ENCODE measurements at places on chromosomes 6 and 20. TPM values are rescaled to one million over a fixed set of nuclear protein-coding genes. Genes with fewer than 3 reads are reported as not detected.

- H3K4me1 ChIP-seq = no peaks in the 10 kb centered on the region
- no peaks in the 10 kb centered on the region for H3K27me3 ChIP-seq
- H3K4me3 ChIP-seq = no peak overlapping the region
- DNase-seq = no peak
Observed at GRCh38 chr6:118921084-118921483, 13.9 kb downstream of the MCM9 start.

DNA sequence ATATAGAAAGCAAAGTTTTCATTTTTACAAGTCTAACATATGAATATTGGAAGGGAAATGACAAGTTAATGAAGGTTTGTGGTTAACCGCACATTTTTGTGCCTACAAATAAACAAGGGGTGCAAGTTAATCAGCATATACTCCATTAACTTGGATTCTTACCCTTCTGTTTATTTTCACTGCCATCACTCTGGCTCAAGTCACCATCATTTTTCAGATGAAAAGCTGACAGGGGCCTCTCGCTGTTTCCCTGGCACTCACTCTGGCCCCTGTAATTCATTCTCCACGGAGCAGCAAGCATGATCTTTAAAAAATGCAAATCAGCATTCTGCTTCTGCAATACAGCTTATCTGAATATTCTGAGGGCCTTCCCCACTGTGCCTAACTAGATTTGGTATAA is 29.8 kb downstream of the APCDD1L start:
- no peaks in the 10 kb centered on the region for H3K36me3 ChIP-seq
- H3K4me3 ChIP-seq = no peak overlapping the region
- no peak overlapping the region for H3K27ac ChIP-seq
- H3K27me3 ChIP-seq = no peaks in the 10 kb centered on the region
- H3K4me1 ChIP-seq = no peaks in the 10 kb centered on the region

- H3K4me3 ChIP-seq = no peak overlapping the region
- H3K36me3 ChIP-seq = no peaks in the 10 kb centered on the region
- no peaks in the 10 kb centered on the region for H3K4me1 ChIP-seq
- H3K27ac ChIP-seq = no peak overlapping the region
- DNase-seq = no peak
- H3K27me3 ChIP-seq = no peaks in the 10 kb centered on the region
Observed at GRCh38 chr6:77249560-77249959, 213.7 kb downstream of the HTR1B start.

Gene FBXL4
- 9.6 TPM for polyA plus RNA-seq

DNA sequence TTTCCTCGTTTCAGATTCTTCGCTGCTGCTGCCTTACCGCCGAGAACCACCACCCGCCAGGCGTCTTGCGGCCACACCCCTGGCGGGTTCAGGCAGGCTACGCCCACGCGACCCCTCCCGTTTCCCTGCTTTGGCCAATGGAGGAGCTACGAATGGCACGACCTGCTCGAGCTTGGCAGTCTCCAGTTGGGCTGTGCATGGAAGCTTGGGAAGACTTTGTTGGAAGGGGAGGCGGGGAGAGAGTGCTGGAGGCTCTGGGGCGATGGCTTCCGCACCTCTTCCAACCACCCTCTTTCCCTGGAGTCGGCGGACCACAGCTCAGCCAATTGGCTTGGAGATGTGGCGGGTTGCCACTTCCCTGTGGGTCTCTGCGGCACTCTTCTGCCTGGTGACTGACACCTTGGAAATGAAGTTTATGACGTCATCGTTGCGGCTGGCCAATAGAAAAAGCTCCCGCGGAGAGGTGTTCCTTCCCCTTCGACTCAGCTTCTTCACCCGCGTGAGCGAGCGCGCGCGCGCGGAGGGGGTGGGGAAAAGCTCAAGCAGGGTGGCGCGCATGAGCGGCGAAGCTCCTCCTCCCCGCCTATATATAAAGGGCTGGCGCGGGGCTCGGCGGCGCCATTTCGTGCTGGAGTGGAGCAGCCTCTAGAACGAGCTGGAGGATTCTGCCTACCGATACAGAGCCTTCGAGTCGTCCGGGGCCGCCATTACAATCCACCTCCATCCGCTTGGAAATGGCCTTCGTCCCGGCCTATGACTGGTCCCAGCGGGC is 3.4 kb downstream of the BRD2 start:
- peak overlapping the region; percentile 96 for H3K4me3 ChIP-seq
- no peaks in the 10 kb centered on the region for H3K27me3 ChIP-seq
- peak; percentile 100 for DNase-seq
- H3K36me3 ChIP-seq = peaks cover 29% of the 10 kb centered on the region
- H3K27ac ChIP-seq = peak overlapping the region; percentile 97

GRCh38 chr6:154593122-154593521 is 82.6 kb upstream of the CNKSR3 start:
- H3K27ac ChIP-seq = peak overlapping the region; percentile 31
- no peaks in the 10 kb centered on the region for H3K36me3 ChIP-seq
- no peaks in the 10 kb centered on the region for H3K27me3 ChIP-seq
- DNase-seq = no peak
- H3K4me3 ChIP-seq = no peak overlapping the region
- H3K4me1 ChIP-seq = no peaks in the 10 kb centered on the region

DNA sequence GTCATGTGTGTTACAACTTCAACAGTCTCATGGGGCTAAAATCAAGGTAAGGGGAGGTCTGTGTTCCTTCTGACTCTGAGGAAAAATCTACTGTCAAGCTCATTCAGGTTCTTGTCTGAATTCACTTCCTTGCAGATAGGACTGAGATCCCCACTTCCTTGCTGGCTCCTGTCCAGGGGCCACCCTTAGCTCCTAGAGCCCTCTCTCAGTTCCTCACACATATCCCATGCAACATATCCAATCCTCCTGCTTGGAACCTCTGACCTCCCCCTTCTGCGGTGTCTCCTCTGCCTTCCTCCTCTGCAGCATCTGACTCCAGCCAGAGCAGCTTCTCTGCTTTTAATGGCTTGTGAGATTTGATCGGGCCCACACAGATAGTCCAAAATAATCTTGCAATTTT is 27.1 kb upstream of the MICB start:
- H3K4me1 ChIP-seq = peaks cover 67% of the 10 kb centered on the region
- H3K27ac ChIP-seq = no peak overlapping the region
- no peak for DNase-seq
- H3K27me3 ChIP-seq = no peaks in the 10 kb centered on the region

- no peak overlapping the region for H3K4me3 ChIP-seq
- H3K36me3 ChIP-seq = no peaks in the 10 kb centered on the region
- DNase-seq = no peak
- no peaks in the 10 kb centered on the region for H3K4me1 ChIP-seq
Observed at GRCh38 chr6:110629153-110629552, 152.7 kb upstream of the SLC22A16 start.

Gene FUT9
- polyA plus RNA-seq = not detected

GRCh38 chr6:27157459-27158315 is 89.8 kb upstream of the PRSS16 start:
- H3K4me3 ChIP-seq = peak overlapping the region; percentile 75
- DNase-seq = peak; percentile 71
- peak overlapping the region; percentile 51 for H3K27ac ChIP-seq
- peaks cover 15% of the 10 kb centered on the region for H3K4me1 ChIP-seq
- H3K36me3 ChIP-seq = no peaks in the 10 kb centered on the region

DNA sequence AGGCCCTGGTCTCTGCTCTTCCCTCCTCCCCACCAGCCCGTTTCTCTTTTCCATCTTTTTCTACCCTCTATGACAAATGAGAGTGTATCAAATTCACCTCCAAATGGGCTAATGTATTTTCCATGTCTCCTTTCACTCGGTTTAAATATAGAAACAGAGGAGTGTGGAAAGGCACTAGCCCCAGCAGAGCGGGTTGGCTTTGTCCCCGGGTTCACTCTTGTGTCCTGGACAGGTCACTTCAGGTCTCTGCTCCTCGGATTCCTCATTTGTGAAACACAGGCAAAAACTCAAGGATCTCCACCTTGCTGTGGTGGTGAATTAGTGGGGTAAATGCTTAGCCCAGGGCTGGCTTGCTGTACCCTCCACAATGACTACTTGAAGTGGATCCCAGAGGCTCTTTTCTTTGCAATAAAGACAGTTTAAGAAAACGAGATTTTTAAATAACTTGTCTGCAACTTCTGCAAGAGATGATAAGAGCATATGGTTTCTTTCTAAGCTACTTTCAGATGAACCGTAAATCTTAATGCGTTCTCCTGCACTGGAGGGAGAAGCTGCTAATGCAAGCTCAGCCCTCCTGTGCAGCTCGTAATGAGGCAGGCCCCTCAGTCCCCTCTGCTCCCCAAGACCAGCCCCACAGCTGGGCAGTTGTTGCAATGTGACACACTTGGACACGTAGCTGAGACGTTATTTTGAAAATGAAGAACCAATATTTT is 292.9 kb downstream of the THBS2 start:
- no peaks in the 10 kb centered on the region for H3K27me3 ChIP-seq
- H3K4me1 ChIP-seq = no peaks in the 10 kb centered on the region
- no peak for DNase-seq
- H3K36me3 ChIP-seq = no peaks in the 10 kb centered on the region

Gene CST4
- polyA plus RNA-seq = not detected

DNA sequence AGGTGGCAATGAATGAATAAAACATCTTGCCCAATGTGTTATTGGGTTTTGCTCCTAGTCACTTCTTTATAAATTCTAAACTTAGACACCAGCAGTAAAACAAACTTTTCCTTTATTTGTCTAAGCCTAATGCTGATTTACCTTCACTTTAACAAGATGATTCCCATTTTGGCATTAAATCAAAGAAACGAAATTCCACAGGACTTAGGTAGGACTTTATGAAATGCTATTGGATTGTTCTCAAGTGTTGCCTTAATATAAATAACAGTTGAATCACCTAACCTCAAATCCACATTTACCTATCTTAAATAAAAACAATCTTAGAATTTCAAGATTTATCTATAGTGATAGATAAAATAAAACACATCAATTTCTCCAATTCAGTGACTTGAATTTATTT is 831.8 kb downstream of the EPHA7 start:
- no peak overlapping the region for H3K4me3 ChIP-seq
- H3K36me3 ChIP-seq = no peaks in the 10 kb centered on the region
- H3K27ac ChIP-seq = no peak overlapping the region
- no peak for DNase-seq
- no peaks in the 10 kb centered on the region for H3K27me3 ChIP-seq

DNA sequence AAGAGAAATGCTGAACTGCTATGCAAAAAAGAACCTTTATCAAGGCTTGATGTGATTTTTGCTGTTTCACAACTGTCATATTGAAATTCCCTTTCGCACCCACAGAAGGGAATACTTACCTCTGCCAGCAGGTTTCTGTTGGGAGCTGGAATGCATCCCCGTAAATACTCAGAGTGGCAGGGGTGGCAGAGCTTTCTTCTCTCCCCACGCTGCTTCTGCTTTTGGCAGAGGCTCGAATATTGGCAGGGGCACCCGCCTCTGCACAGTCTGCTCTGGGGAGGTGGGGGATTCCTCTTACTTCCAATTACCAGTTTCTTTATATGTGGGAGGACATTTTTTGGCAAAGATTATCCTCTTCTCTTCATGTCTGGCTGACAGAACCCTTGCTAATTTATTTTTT is 28.4 kb downstream of the TMEM200A start:
- no peak overlapping the region for H3K27ac ChIP-seq
- H3K4me3 ChIP-seq = no peak overlapping the region
- H3K27me3 ChIP-seq = no peaks in the 10 kb centered on the region
- H3K36me3 ChIP-seq = no peaks in the 10 kb centered on the region
- H3K4me1 ChIP-seq = no peaks in the 10 kb centered on the region

- DNase-seq = no peak
- no peak overlapping the region for H3K4me3 ChIP-seq
- no peak overlapping the region for H3K27ac ChIP-seq
- H3K36me3 ChIP-seq = no peaks in the 10 kb centered on the region
Observed at GRCh38 chr6:32244270-32244669, 20.4 kb upstream of the NOTCH4 start.

DNA sequence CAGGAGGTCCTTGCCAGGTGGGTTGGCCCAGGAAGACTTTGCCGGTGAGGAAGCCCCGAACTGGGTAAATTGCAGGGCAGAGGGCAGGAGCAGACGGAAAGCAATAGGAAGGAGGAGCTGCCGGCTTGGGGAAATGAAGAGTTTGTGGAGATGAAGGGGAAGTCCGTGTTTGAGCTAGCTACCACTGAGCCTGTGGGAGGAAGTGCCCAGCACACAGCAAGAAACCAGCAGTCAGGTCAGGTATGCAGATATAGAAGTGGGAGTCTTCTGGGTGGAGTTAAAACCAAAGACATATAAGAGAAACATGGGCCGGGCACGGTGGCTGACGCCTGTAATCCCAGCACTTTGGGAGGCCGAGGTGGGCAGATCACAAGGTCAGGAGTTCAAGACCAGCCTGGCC is 34.7 kb downstream of the CD24 start:
- no peaks in the 10 kb centered on the region for H3K36me3 ChIP-seq
- H3K27ac ChIP-seq = no peak overlapping the region
- H3K4me1 ChIP-seq = no peaks in the 10 kb centered on the region
- no peak overlapping the region for H3K4me3 ChIP-seq

- DNase-seq = no peak
- H3K27ac ChIP-seq = no peak overlapping the region
- H3K4me1 ChIP-seq = no peaks in the 10 kb centered on the region
- H3K36me3 ChIP-seq = no peaks in the 10 kb centered on the region
- no peaks in the 10 kb centered on the region for H3K27me3 ChIP-seq
Observed at GRCh38 chr6:143745166-143746133, 67.7 kb downstream of the PHACTR2 start.

Gene SIRPD
- not detected for polyA plus RNA-seq

Gene TNFAIP3
- 127 TPM for polyA plus RNA-seq

Gene ATAT1
- 1.5 TPM for polyA plus RNA-seq

Gene FRMD1
- polyA plus RNA-seq = not detected

DNA sequence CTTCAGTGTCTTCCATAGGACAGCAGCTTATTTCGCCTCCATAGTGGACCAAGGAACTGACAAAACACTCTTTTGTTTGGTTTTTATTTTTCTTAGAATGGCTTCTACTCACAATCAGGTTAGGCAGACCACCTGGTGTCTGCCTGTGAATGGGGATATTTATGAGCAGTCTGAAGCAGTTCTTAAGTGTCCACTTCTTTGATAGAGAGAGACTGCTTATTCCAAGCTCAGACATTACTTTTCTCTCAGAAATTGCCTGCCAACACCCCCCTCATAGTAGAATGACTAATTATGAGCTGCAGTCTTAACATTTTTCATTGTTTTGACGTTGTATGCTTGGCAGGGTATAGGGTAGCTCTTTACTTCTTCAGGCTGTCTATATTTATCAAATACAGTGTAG is 174.7 kb downstream of the ZFAND3 start:
- H3K4me1 ChIP-seq = no peaks in the 10 kb centered on the region
- H3K27me3 ChIP-seq = no peaks in the 10 kb centered on the region
- DNase-seq = no peak
- no peak overlapping the region for H3K4me3 ChIP-seq
- no peaks in the 10 kb centered on the region for H3K36me3 ChIP-seq
- H3K27ac ChIP-seq = no peak overlapping the region

DNA sequence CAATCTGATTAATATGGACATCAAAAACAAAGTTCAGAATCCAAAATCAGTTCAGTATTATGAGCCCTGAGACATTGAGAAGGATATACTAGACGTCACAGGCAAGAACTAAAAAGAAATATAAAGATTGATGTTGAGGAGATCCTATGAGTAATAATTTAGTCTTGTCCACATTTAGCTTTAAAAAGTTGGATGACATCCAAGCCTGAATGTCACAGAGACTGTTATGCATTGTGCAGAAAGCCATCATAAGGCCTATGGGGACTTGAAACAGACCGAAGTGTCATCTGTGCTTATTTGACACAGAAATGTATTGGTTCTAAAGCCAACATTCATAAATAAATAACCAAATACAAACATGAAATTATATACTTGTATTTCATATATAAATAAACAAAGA is 581.8 kb upstream of the MMS22L start:
- DNase-seq = no peak
- no peaks in the 10 kb centered on the region for H3K36me3 ChIP-seq
- H3K27ac ChIP-seq = no peak overlapping the region
- no peaks in the 10 kb centered on the region for H3K4me1 ChIP-seq
- no peak overlapping the region for H3K4me3 ChIP-seq

Measured in CD8-positive, alpha-beta memory T cell (primary cell).